ENCODE measurements at places on chromosomes 11 and 22. TPM values are rescaled to one million over a fixed set of nuclear protein-coding genes. Genes with fewer than 3 reads are reported as not detected.

- no peak overlapping the region for H3K4me3 ChIP-seq
- no peak overlapping the region for H3K27ac ChIP-seq
- H3K27me3 ChIP-seq: no peaks in the 10 kb centered on the region
- no peaks in the 10 kb centered on the region for H3K36me3 ChIP-seq
- H3K4me1 ChIP-seq: peaks cover 9% of the 10 kb centered on the region
- no peak for DNase-seq
Measured at GRCh38 chr11:14445542-14446530, 53.8 kb downstream of the COPB1 start.

- no peak overlapping the region for H3K4me3 ChIP-seq
- H3K36me3 ChIP-seq: no peaks in the 10 kb centered on the region
- no peaks in the 10 kb centered on the region for H3K4me1 ChIP-seq
- peaks cover 7% of the 10 kb centered on the region for H3K27me3 ChIP-seq
- no peak overlapping the region for H3K27ac ChIP-seq
Measured at GRCh38 chr11:21567645-21568290, 625.1 kb upstream of the ANO5 start.

- H3K36me3 ChIP-seq: no peaks in the 10 kb centered on the region
- H3K4me1 ChIP-seq: no peaks in the 10 kb centered on the region
- no peak overlapping the region for H3K4me3 ChIP-seq
- DNase-seq: no peak
Measured at GRCh38 chr22:25702040-25702439, 39.9 kb upstream of the MYO18B start.

The ARHGAP42 gene
- 10.1 TPM for total RNA-seq
